ENCODE measurements at places on chromosomes 11 and 22. TPM values are rescaled to one million over a fixed set of nuclear protein-coding genes. Genes with fewer than 3 reads are reported as not detected.

DNA sequence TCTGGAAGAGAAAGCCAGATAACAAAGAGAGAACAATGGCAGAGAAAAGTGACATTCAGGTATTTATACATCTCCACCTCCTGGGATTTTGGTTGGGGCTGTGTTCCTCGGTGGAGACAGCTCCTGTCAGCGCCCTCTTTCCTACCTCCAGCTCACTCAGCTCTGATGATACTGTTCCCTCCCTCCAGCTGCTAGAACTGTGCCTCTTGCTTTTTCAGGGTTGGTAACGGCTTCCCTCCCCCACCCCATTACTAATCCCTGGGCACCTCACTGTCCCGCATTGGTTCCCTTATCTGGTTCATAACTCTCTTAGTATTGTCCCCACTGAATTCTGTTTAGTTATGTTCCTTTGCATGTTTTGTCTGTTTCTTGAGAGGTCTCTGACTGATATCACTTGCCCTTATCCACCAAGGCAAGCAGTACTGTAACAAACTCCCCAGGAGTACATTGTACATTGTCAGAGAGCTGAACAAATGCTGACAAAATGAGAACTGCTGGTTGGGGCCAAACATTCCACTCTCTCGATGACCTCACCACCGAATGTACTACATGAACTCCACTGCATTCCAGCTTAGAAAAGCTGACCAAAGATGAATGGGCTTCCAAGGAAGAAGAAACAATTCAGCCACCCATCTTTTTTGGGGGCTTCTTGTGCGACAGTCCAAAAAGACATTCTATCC lies 5.7 kb upstream of the FBXO3 start:
- DNase-seq, result peak; percentile 83

DNA sequence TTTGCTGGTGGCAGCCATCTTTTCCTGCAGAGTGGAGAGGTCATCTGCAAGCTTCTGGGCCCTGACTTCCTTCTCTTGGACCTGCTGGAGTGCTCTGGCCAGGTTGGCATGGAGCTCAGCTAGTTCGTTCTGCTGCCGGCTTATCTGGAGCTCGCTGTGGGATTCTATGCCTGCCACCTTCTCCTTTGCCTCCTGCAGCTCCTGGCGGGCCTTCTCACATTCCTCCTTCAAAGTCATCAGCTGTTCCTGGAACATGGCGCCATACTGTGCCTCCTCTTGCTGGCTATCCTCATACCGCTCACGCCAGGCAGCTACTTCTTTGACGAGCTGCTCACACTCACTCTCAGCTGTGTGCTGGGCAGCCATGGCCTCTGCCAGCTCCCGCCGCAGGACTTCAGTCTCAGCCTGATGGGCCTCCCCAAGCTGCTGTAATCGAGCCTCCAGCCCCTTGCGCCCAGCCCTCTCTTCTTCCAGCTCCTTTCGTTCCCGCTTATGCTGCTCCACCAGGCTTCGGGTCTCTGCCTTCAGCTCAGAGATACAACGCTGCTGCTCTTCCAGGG lies 16.1 kb downstream of the IL18BP start:
- DNase-seq, result no peak

DNA sequence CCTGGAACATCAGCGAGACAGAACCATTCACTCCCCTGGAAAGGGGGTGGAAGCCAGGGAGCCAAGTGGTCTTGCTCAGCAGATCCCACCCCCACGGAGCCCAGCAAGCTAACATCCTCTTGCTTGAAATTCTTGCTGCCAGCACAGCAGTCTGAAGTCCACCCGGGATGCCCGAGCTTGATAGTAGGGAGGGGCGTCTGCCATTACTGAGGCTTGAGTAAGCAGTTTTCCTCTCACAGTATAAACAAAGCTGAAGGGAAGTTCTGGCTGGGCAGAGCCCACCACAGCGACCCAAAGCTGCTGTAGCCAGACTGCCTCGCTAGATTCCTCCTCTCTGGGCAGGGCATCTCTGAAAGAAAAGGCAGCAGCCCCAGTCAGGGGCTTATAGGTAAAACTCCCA lies 764.8 kb upstream of the LUZP2 start:
- DNase-seq, result peak; percentile 65

DNA sequence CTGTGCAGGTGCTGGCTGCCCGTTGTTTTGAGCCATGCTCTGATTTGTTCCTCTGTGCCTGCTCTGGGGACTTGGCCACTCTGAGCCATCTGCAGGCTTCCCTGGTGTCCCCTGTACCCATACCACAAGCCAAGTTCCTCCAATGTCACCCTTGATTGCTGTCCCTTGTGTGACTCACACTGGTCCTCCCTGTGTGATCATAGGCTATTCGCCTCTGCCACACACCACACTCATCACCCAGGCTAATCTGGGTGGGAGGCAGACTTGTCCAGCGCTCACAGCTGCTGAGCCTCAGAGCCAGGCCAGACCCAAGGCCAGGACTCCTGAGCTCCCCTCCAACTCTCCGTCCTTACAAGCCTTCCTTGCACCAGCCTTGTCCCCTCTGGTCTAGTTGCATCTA lies 31.7 kb downstream of the IGF2 start:
- no peak for DNase-seq

DNA sequence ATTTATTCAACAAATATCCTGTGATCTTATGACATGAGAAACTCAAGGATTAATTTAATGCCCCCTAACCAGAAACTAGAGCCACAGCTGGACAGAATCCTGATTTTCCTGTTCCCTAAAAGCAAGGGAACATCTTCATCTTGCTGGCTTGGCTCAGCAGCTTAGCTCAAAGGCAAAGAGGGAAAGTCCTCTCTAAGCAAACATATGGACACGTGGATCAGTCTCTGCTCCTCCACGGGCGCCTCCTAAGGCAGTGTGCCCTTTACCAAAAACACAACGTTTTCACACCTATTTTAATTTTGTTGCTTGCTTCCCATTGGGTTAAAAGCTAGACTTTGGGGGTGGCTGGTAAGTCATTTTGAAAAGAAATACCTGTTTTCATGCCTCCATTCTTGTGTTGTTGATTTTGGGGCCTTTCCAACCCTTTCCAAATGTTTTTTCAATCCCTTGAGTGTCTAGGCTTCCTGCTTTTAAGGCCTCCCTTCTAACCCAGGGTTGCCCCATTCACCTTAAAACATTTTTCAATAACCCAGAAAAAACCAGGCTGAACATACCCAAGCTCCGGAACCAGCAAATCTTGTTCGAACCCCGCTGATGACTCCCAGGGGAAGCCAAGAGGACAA lies 15.5 kb downstream of the SLC1A2 start:
- DNase-seq, result no peak

- DNase-seq, result peak; percentile 95
These were observed 84.3 kb upstream of the MTMR2 start for GRCh38 chr11:96008161-96008720.

DNA sequence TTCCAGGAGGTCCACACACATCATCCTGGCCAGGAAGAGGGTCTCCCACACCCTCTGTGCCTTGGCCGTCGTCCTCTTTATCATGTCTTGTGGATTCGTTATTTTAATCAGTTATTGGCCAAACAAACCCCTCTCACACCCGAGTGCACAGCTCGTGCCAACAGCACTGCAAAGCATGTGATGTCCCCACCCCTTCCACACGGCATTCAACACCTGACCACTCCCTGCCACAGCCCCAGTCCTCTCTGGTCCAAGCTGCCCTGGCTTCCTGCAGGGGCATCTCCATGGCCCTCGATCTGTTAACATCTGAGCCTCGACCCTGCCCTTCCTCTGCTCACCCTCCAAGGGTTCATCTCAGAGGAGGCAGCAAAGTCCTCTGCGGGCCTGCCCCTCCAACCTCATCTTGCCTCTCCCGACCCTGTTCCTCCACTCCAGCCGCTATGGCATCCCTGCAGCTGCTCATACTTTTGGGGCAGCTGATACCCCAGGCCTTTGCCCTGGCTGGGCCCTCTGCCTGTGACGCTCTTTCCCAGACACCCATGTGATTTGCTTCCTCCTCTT lies 14.0 kb downstream of the MYEOV start:
- DNase-seq, result no peak

DNA sequence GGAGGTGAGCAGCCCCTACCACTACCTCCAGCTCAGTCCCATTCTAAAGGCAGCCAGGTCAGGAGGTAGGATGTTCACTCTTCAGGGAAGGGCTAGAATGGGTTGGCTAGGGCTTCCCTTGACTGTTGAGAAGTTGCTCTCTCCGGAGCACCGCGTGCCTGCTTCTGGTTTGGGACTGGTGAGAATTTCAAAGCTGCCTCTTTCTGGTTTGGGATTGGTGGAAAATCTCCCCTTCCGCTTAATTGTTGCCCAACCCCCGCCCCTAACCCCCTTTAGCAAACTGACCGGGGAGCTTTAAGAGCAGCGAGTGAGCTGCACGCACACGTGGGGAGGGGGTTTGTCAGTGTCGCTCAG lies 686 bp downstream of the USP2 start:
- no peak for DNase-seq

The ASCL2 gene
- polyA plus RNA-seq, result not detected

The ZNRD2 gene
- polyA plus RNA-seq, result 90.3 TPM

Data from IMR-90 (cell line).